ENCODE measurements at places on chromosomes 6 and 20.

DNA sequence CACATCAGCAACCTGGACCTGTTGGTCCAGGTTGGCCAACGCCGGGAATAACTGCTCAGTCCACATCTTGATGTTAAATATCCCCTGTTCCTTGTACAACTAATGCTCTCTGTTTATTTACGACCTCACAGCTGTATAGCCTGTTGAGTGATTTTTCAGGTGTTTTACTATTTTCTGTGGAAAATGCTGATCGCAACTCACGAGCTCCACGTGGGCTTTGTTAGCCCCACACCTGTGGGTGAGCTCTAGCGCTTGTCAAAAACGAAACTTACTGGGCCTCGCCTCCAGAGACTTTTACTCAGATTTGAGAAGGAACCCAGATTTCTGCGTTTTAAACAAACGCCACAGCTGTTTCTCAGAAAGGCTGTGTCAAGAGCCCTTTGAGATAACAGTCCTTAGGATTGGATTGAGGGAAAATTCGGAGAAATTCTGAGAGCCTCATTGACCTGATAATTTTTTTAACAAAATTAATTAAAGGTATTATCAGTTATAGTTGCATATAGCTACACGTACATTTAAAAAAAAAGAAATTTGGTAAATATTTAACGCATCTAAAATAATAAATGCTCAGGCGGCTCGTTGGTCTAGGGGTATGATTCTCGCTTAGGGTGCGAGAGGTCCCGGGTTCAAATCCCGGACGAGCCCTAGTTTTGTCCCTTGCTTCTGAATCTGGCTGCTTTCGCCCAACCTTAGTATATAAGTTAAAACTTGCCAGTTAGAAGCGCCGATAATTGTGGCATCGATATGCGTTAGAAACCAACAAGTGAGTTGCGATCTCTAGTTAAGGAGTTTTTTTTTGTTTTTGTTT, 16.7 kb downstream of the HMGN4 start:
- DNase-seq, result no peak

DNA sequence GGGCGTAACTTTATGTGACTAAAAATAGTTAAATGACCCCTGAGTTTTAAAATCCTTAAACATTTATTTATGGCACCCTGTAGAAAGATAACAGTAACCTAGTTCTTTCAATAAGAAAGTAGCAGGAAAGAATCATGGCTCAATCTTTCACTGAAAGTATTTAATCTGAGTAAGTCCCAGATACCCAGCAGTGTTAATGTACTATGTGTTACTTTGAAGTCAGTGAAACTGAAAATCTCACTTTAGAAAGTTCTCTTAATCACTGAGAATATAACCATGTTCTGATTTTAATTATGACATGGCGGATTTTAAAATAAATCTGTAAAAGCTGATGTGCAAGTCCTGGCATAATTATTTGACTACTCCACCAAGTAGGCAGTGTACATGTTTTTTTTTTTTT, 8.1 kb upstream of the HEY2 start:
- no peak for DNase-seq

DNA sequence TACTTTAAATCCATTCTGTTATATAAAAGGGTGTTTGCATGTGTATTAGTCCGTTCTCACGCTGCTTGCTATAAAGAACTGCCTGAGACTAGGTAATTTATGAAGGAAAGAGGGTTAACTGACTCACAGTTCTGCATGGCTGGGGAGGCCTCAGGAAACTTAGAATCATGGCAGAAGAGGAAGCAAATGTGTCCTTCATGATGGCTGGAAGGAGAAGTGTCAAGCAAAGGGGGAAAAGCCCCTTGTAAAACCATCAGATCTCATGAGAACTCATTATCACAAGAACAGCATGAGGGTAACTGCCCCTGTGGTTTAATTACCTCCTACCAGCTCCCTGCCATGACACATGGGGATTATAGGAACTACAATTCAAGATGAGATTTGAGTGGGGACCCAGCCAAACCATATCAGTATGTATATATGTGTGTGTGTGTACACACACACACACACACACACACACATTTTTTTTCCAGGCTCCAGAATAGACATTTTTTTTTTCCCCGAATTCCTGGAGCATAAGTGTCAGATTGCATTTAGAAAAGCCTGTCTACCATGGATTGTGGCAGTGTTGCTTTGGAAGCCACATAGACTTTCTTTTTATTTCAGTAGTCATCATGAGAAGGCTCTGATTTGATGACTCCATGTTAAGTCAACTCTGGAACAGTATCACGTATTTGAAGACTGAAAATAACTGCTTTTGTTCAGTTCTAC, 31.5 kb downstream of the KDM1B start:
- no peak for DNase-seq

- no peak for DNase-seq
Observed at GRCh38 chr20:38123021-38123587, 42.0 kb downstream of the TGM2 start.

GRCh38 chr6:143478479-143479062, 28.0 kb downstream of the PEX3 start:
- no peak for DNase-seq

- DNase-seq, result no peak
Observed at GRCh38 chr6:89763550-89763949, 56.0 kb downstream of the MDN1 start.

GRCh38 chr6:122715725-122716124, 63.8 kb upstream of the FABP7 start:
- no peak for DNase-seq

DNA sequence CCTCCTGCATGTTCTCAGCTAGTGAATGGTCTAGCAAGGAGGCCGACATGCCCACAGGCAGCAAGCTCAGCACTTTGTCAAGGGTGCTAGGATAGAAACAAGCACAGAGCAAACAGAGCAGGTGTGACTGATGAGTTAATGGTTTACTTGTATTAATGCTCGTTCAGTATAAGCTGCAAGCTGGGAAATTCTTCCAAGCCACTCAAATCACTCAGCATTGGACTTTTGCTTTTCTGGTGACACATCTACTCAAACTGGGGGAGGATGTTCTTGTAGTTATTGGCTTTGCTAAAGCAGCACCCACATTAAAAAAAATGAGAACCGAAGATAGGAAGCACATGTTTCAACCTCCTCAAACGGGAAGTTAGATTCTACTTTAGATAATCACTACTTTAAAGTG, 43.1 kb upstream of the NEDD9 start:
- no peak for DNase-seq

DNA sequence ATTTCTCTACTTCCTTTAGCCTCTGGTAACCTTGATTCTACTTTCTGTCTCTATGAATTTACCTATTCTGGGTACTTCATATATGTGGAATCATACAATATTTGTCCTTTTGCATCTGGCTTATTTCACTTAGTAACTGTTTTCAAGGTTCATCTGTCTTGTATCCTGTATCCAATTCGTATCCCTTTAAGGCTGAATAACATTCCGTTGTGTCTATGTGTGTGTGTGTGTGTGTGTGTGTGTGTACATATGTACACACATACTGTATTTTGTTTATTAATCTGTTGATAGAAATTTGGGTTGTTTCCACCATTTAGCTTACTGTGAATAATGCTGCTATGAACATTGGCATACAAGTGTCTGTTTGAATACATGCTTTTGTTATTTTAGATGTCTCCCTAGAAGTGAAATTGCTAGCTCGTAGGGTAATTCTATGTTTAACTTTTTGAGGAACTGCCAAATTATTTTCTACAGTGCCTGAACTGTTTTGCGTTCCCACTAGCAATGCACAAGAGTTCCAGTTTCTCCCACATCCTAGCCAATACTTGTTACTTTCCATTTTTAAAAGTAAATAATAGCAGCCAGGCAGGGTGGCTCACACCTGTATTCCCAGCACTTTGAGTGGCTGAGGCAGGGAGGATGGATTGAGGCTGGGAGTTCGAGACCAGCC, 17.7 kb downstream of the SENP6 start:
- DNase-seq, result no peak

- DNase-seq, result no peak
Observed at GRCh38 chr6:89268776-89269175, 46.3 kb downstream of the GABRR2 start.

- no peak for DNase-seq
Observed at GRCh38 chr6:2866171-2866846, 24.6 kb upstream of the SERPINB1 start.

DNA sequence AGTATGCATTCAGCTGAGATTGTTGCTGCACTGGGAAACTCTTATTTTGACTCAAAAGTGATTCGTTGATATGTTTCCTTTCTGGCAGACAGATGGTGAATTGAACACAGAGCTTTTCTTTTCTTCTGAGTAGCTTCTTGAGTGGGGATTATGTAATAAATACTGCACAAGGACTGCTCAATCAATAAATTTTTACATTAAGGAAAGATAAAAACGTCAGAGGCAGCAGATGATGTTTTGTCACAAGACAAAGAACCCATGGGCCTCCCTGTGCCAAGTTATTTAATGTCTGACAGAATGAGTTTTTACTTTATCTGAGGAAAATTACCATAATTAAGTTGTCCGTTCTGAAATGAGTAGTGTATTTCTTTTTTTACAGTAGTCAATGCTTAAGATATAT, 460.3 kb downstream of the UTRN start:
- no peak for DNase-seq

- no peak for DNase-seq
Observed at GRCh38 chr20:17470973-17471372, 60.2 kb downstream of the BFSP1 start.

GRCh38 chr6:52536424-52536916, 40.4 kb downstream of the TRAM2 start:
- DNase-seq, result no peak

GRCh38 chr6:53359095-53359842, 10.5 kb upstream of the ELOVL5 start:
- peak; percentile 64 for DNase-seq

DNA sequence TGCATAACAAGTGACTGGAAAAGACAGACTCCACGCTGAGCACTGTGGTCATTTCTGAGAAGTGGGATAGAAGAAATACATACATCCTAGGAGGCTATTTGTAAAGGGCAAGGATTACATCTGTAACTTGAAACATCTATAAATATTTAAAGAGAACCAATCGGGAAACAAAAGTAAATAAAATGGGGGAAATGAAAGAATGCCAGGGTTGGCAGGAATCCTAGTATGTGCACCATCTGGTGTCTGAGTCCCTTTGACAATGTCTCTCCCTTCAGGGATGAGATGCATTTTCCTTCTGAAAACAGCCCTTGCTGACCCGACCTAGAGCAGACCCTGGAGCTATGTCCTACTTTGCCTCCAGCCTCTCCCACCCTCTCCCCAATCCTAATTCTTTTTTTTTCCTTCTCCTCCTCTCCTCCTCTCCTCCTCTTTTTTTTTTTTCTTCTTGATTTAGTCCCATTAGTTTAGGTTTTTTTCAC, 53.2 kb downstream of the VSTM2L start:
- DNase-seq, result no peak

DNA sequence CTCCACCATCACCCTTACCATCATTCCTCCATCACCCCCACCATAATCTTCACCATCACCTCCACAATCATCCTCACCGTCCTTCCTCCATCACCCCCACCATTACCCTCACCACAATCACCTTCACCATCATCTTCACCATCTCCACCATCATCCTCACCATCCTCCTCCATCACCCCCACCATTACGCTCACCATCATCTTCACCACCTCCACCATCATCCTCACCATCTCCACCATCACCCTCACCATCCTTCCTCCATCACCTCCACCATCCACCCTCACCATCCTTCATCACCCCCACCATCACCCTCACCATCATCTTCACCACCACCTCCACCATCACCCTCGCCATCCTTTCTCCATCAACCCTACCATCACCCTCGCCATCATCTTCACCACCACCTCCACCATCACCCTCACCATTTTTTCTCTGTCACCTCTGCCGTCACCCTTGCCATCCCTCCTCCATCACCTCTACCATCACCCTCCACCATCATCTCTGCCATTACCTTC, 33.1 kb upstream of the MPC1 start:
- DNase-seq, result no peak

GRCh38 chr6:3718407-3718806, 33.1 kb downstream of the PXDC1 start:
- no peak for DNase-seq

GRCh38 chr6:163741743-163742363, 327.3 kb downstream of the QKI start:
- DNase-seq, result no peak

- DNase-seq, result no peak
Observed at GRCh38 chr20:34581341-34582184, 23.0 kb downstream of the MAP1LC3A start.

GRCh38 chr6:79441192-79441591, 96.0 kb downstream of the LCA5 start:
- no peak for DNase-seq

- no peak for DNase-seq
Observed at GRCh38 chr6:128848212-128848935, 34.6 kb upstream of the LAMA2 start.

- DNase-seq, result no peak
Observed at GRCh38 chr6:148513145-148514071, 170.8 kb downstream of the SASH1 start.

- no peak for DNase-seq
Observed at GRCh38 chr20:56423211-56423610, 11.2 kb downstream of the CASS4 start.

DNA sequence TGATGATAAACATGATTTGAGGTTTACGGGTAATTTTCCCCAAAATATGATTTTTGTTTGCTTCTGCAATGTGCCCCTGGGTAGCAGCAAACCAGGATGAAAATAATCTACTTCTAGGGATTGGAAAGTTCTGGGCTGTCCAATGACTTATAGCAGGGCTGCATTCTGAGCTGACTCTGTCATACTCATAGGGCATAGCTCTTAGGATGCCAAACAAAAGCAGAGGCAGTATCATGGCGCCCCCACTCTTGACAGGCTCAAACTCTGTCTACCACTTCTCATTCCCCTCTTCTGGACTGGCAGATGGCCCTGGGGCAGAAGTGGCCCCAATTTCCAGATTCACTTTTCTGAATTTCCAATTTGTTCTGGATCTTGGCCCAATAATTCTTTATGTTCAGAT, 10.3 kb downstream of the SERPINB1 start:
- no peak for DNase-seq

DNA sequence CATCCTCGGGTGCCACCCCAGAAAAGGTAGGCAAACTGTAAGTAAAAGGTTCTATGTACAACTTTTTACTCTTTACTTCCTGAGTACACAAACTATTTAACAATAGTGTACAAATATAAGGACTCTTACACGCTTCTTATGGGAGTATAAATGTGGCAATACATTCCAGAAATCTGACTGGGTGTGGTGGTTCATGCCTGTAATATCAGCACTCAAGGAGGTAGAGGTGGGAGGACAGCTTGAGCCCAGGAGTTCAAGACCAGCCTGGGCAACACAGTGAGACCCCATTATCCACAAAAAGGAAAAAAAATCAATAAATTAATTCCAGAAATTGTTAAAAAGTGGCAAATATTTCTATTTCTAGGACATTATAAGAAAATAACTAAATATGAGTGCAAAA, 48.9 kb downstream of the PIGU start:
- no peak for DNase-seq

- no peak for DNase-seq
Observed at GRCh38 chr6:136625293-136625692, 75.1 kb upstream of the MAP7 start.

GRCh38 chr6:39669973-39670342, 55.2 kb downstream of the KIF6 start:
- DNase-seq, result no peak

- DNase-seq, result no peak
Observed at GRCh38 chr6:6580225-6580856, 8.2 kb upstream of the LY86 start.

Measured in AG09309 (cell line).